Omental fat pad (tissue), 4 donors: ENCODE measurements at places on chromosomes 2 and 18. TPM values are rescaled to one million over a fixed set of nuclear protein-coding genes. Genes with fewer than 3 reads are reported as not detected.

GRCh38 chr2:239400596-239401066, at the start of gene HDAC4:
HDAC4 (minus strand) TSS chr2:239401020; CDS start chr2:239352699, 48,321 bp downstream.
- no peak for DNase-seq

DNA sequence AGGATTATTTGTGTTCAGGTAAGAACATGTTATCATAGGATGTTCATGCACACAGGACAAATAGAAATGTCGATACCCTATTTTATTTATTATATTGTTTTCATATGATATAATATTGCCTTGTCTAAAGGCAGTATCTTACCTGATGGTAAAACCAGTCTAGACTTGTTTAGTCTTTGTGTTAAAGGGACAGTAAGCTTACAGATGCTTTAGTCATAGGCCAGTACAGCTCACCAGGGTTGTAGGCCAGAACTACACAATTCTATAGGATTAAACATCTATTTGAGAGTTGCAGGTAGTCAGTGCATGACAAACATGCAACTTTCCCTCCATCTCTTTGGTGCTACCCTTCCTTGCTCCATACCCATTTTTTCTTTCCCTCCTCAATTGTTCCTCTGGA, 158.5 kb downstream of the GALNT3 start:
- DNase-seq: no peak

- no peak for DNase-seq
These were observed 118.9 kb downstream of the CCDC102B start for GRCh38 chr18:68916734-68917133.

DNA sequence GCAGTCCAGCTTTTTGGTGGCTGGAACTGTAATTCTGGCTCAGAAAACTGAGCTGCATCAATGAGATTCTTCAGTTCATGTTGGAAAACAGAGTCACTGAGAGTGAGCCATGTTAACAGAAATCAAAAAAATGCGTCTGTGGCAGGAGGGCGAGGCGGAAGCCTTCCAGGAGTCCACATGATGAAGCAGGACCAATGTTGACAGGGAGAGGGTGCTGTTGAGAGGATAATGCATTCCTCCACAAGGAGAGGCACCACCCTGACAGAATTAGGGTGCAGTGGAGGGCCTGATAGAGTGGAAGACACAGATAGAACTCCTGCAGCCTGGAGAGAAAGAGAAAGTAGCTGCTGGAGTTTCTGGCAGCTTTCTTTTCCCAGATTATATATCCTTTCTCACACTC, 111.5 kb downstream of the MGAT5 start:
- DNase-seq: no peak

DNA sequence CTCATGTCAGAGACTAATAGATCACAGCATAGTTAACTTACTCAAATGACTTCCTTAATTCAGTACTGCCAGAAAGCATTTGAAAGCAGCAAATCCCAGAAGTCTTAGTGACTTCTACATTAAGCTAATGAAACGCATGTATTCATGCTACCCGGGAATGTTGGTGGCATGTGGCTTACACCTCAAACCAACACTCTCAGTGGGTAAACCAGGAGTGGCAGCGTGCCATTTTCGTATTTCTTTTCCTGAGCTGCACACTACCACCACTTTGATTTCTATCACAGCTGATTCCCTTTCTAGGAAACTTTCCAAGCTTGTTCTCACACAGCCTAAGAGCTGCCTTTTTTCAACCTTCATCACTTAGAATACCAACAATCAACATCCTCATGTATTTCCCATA, 646.6 kb downstream of the NRXN1 start:
- no peak for DNase-seq

DNA sequence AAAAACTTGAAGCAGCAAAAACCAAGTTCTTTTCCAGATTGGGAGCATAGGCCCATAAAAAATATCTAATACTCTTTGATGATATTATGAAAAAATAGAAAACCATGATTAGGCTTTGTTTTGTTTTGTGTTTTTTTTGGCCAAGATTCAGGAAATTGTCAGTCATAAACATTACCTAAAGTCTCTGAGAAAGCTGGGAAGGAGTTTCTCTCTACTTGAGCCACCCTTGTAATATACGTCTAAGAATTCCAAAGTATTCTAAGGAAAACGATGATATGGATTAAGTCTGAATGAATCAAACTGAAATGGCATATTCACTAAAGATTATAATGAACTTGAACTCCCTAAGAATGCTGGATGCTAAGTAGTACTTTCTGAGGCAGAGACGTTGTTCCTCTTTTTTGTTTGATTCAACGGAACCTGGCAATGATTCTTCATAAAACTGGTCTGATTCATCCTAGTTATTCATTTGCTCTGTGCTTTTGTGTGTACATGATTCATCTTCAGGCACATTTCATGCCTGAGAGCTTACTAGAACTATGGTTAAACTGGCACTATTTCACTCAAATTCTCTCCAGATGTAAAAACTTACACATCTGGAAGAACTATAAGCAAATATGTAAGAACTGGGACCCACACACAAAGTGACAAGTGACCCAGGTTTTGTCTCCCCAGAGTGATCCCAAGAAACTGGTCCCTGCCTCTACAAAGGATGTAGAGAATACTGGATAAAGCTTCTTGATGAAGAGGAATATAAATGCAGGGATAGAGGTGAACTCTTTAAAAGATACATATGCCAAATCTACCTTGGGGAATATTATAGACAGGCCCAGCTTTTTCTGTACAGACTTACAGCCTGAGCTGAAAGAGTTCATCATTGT, 159.7 kb downstream of the DOCK10 start:
- no peak for DNase-seq

- no peak for DNase-seq
These were observed 2.9 kb upstream of the INSIG2 start for GRCh38 chr2:118085173-118086023.

GRCh38 chr2:203692031-203692710, 14.3 kb upstream of the CD28 start:
- DNase-seq: no peak

- no peak for DNase-seq
These were observed 14.1 kb upstream of the GMPPA start for GRCh38 chr2:219484343-219485200.

GRCh38 chr18:2850816-2851215, 4.0 kb downstream of the EMILIN2 start:
- no peak for DNase-seq

DNA sequence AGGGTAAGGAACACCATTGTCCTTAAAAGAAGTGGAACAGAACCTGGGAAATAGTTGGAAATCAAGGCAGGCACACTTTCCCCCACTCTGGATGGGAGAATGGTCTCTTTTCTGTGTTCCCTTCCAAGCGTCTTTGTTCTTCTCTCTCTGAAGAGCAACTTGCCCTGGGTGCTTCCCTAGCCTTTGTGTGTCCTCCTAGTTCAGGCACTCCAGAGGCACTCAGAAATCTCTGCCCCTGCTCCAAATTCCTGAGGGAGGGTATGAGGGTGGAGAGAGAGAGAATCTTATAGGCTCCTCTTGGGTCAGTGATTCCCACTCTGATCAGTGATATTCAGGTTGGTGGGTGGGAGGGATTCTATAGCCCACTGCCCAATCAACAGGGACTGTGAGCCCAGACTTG, 8.8 kb upstream of the SIX2 start:
- no peak for DNase-seq

DNA sequence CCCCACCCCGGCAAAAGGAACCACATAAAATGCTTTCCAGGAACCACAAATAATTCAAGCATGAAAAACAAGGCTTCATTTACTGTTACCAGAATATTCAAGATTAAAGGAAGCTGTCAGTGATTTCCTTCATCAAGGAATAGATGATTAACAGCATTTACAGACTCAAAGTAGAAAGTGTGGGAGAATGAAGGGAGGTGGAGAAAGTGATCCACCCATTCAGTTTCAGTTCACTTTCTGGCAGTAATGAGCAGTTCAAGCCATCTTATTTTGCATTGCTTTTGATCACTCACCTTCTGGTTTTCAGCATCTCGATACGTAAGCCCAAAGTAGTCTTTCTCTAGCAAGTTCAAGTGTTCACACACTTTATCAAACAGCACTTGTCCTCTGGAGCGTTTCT, 99.0 kb downstream of the EPB41L3 start:
- no peak for DNase-seq

DNA sequence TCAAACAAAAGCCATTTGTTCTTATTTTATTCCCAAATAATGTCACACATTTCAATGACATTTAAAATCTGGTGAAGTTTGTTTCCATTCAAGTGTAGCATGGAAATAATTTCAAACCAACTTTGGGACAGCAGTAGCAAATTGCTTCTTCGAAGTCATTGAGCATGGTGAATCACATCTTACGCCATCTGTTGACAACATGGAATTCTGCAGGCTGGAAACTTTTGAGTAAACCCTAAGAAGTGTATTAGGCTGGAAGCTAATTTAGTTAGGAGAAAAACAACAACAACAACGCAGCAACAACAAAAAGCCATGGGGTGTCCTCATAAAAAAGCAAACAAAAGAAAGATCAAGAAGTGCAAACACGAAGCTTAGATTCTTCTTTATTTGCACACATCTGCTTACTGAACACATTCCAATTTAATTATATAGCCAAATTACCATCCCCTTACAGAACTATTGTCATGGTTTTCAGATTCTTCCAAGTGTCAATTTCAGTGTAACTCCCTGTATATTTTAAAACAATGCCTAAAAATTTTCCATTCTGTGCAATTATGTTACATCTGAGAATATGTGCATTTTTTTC, 659.0 kb upstream of the CDH7 start:
- DNase-seq: no peak

DNA sequence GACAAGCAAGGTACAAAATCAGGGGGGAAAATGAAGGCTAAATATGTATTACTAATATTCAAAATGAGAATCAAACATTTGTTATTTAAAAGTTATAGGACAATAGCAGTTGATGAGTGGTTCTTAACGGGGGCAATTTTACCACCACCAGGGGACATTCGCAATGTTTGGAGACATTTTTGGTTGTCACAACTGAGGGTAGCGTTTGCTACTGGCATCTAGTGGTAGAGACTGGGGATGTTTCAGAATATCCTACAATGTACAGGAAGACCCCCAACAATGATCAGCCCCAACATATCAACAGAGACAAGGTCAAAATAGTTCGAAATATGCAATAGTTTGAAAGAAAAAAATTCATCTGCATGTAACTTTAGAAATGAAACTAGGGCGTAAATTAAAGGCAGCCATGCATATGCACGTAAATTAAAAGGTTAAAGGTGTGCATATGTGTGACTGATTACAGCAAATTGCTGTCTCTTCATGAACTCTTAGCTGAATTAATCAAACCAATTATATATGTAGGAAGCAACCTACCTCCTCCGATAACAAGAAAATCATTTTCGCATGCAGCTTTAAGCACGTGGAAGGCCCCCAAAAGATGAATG, 61.2 kb upstream of the CUL3 start:
- no peak for DNase-seq

Gene SPATA3
- not detected for total RNA-seq

Gene FOXI3
- total RNA-seq: not detected

Gene CAPN13
- not detected for total RNA-seq

Gene UPP2
- total RNA-seq: not detected

Gene TUBA4A
- total RNA-seq: 74.0 TPM

Gene IRS1
- 15.9 TPM for total RNA-seq

Gene DCC
- total RNA-seq: not detected
